LNCaP clone FGC (cell line): ENCODE measurements at places on chromosomes 11 and 22.

DNA sequence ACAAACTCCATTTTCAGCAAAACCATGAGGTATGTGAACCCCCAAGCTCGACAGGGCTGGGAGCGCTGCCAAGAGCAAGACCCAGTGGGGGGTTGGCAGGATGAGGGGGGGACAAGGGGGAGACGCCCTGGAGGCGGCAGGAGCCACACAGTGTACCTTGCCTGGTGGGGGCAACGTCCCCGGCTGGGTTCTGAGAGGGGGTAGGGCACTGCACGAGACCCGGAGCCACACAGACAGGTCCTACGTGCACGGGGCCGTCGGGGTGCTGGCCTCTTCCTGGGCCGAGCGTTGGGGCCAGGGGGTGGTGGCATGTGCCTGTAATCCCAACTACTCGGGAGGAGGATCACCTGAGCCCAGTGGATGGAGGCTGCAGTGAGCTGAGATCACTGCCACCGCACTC is 28.8 kb downstream of the TBX1 start:
- no peak for DNase-seq

GRCh38 chr11:11923828-11924227 is 82.1 kb downstream of the USP47 start:
- no peak for DNase-seq

DNA sequence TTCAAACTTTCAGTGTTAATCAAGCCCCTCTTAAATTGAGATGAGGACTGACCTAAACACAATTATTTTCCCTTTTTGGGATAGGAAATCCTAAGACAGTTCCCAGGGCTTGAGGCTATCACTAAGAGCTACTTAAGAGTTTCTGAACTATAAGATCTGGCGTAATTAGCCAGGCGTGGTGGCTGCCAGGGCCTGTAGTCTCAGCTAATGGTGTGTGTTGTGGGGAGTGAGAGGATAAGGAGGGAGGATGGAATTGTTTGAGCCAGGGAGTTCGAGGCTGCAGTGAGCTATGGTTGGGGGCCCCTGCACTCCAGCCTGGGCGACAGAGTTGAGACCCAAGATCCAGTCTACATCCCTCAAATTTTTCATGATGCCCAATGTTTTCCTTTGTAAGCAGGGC is 23.5 kb upstream of the EXPH5 start:
- no peak for DNase-seq

DNA sequence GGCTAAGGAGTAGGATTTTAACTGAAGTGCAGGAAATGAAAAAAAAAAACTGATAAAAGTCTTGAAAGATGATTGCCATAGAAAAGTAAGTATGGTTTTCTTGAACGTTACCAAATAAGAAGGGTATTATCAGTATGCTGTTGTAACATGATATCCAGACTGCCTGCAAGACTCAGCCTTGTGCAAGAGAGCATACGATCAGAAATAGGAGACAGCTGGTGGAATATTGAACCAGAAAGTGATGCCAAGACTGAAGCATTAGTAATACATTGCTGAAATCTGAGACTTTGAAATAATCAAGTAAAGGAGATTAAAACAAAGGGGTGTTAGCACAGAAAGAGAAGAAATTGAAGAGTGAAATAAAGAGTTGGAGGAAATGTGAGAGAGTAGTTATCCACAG is 452.7 kb upstream of the CNTN5 start:
- no peak for DNase-seq

DNA sequence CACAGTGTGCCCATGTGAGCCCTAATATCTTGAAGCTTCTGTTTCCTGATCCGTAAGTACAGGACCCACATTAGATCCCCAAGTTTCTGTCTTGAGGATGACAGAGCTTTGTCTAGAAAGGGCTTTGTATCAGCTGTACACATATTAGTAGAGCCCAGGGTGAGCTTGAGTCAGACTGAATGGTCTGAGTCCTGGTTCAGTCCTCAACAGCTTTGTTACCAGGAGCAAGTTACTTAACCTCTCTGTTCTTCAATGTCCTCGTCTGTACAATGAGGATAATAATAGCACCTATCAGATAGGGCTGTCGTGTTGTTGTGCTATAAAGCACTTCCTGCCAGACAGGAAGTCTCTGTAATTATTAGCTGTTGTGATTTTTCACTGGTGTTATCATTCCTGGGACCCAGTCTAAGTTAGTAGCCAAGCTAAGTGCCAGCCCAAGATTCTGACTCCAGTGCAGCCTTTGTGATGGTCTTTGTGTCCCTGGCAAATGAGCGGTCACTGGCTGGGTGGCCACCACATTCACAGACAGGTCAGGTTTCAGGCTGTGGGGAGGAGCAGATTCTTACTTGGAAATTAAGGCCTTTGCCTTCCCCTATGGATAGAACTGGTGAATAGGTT is 6.8 kb downstream of the TOM1 start:
- DNase-seq: no peak

GRCh38 chr11:105827906-105828305 is 194.1 kb downstream of the MSANTD4 start:
- DNase-seq: no peak

DNA sequence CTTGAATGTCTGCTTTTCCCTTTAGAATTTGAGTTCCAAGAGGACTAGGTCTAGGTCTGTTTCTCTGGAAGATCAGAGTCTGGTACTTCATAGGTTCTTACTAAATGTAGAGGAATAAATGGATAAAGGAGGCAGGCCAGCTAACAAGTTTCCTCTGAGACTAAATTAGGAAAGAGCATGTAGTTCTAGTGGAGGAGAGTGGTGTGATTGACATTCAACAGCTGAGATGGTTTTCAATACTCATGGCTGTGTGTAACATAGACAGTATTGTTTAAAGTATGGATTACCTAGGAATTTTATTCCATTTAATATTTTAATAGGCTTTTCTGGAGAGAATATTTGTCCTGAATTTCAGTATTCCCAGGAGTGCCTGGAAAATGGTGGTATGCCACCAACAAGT is 364.7 kb downstream of the METTL15 start:
- no peak for DNase-seq

- DNase-seq: no peak
Measured at GRCh38 chr22:43447380-43447779, 35.6 kb downstream of the MPPED1 start.

DNA sequence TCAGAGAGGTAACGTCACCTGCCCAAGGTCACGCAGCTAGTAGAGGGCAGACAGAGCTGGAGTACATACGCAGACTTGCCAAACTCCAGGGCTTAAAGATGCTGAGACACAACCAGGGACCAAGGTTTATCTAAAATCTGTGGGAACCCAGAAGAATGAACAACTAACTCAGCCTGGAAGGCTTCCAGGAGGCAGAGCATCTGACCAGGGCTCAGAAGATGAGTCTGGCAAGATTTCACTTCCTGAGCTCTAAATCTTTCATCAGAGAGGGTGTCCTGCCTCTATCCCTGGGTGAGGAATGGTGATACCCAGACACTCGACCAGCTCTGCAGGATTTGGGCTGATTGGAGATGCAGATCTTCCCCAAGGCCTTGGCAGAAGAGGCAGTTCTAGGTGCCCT is 9.1 kb downstream of the GAL3ST1 start:
- DNase-seq: no peak

- DNase-seq: no peak
Measured at GRCh38 chr11:113840932-113841664, 34.3 kb downstream of the USP28 start.

DNA sequence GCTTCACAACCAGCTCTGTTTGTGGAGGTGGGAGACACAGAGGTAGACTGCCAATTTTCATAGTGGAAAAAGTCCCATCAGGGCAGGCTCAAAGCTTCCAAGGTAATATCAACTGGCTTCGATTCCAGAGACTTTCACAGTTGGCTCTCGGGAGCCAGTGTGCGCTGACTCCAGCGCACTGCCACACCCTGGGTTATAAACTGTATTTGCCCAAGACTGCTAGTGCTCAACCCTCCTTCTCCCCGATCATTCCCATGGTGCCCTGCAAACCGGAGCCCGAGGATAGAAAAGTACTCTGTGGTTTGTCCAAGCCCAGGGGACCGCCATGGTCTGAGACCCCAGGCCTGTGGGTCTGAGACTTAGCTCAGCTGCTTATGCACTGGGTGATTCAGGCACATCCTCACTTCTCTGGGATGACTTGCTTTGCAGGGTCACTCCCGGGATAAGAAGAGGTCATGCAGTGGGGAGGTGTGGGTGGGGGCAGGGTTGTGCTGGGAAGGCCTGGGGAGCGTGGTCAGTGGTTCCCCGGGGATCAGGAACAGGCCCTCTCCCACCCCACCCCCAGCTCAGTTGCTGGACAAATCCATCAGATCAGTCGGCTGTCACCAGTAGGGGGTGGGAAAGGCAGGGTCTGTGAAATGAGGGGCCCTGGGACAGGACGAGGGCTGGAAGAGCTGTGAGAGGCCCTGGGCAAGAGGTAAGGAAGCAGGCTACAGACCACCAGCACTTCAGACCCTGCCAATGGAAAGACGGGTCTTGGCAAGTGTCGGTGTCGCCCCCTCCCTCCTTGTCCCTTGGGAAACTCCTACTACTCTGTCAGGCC is 26.7 kb upstream of the PICK1 start:
- DNase-seq: no peak

DNA sequence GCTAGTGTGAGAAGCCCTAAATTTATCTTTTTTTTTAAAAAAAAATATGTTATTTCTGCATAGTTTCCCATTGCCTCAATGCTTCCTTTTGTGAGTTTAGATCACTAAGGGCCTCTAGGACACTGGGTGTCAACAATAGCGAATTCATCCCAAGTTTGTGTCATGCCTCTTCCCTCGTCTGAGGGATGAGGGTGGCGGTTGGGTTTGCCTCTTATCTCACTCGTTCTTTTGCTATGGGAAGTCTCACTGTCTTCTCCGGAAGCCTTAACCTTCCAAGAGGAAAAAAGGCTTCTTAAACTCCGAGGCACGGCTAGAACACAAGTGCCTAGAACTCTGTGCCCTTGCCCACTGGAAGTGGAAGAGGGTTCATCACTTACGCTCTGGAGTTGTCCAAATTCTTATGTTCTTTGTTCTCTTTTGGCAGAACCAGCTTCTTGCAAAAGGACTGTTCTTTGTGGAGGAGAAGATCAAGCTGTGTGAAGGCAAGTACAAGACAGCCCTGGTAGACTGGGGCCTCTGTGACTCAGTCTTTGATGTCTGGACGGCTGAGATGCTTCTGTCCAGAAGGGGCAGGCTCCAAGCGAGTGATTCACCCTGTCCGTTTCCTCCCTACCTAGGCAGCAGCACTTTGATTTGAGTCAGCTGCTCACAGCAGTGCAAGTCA is 78.5 kb downstream of the TRAF6 start:
- DNase-seq: no peak

GRCh38 chr22:17804331-17805080 is 30.2 kb upstream of the BID start:
- no peak for DNase-seq

DNA sequence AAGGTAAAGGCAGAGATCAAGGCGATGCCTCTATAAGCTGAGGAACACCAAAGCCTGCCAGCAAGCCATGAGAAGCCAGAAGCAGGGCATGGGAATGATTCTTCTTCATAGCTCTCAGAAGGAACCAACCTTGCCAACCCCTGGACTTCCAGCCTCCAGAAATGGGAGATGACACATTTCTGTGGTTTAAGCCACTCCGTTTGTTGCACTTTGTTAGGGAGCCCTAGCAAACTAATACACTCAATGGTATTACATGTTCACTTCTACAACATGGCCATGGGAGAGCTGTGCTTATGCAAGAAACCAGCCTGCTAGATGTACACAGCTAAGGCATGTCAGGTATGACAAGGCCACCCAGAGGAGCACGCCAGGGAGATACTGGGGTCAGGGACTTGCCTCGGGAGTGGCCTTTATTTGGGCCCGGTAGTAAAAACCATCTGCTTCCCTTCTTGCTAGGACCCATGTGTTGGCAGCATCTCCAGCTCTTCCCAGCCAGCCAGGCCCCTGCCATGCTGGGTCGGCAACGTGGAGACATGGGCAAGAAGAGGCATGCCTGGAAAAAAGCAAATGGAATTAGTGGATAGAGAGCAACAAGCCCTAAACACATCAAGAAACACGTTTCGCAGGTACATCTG is 3.6 kb downstream of the C11orf16 start:
- no peak for DNase-seq

- peak; percentile 26 for DNase-seq
Measured at GRCh38 chr11:130131961-130132850, 27.4 kb upstream of the ST14 start.

- no peak for DNase-seq
Measured at GRCh38 chr22:48925450-48925849, 902.2 kb downstream of the BRD1 start.
